ENCODE measurements at places on chromosomes 16 and 17.

GRCh38 chr16:82091241-82091640, 56.2 kb downstream of the HSD17B2 start:
- DNase-seq, result no peak

GRCh38 chr16:3214904-3215600, 19.9 kb downstream of the ZNF200 start:
- DNase-seq, result no peak

- no peak for DNase-seq
Measured at GRCh38 chr17:69390795-69391501, 23.5 kb upstream of the MAP2K6 start.

- no peak for DNase-seq
Measured at GRCh38 chr17:65799869-65800268, 238.4 kb upstream of the AXIN2 start.

DNA sequence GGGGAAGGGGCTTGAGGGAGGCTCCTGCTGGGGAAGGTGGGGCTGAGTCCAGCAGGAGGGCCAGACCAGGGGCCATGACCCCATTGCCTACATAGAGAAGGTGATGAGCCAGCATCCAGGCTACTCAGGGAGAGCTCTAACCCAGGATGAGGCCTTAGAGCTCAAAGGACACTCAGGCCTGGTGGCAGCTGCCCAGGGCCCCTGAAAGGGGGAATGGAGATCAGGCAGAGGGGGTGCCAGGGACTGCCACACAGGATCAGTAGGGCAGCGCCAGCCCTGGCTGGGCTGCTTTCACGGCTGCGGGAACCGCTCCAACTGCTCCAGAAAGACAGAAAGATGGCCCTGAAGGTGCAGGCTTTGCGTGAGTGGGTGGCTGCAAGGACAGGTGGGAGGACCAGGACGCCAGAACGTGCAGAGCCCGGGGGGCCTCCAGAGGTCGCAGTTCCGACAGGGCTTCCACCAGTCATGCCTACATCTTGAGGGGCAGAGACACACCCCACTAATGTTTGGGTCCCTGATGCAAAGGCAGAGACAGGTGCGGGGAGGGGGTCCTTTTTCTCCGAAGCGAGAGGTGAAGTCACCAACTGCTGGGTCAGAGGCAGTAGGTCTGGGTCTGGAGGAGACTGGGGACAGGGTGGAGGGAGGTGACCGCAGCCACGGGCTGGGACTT, 882 bp upstream of the ATP6V0C start:
- DNase-seq, result no peak

- no peak for DNase-seq
Measured at GRCh38 chr16:85502357-85502756, 110.8 kb upstream of the GSE1 start.

DNA sequence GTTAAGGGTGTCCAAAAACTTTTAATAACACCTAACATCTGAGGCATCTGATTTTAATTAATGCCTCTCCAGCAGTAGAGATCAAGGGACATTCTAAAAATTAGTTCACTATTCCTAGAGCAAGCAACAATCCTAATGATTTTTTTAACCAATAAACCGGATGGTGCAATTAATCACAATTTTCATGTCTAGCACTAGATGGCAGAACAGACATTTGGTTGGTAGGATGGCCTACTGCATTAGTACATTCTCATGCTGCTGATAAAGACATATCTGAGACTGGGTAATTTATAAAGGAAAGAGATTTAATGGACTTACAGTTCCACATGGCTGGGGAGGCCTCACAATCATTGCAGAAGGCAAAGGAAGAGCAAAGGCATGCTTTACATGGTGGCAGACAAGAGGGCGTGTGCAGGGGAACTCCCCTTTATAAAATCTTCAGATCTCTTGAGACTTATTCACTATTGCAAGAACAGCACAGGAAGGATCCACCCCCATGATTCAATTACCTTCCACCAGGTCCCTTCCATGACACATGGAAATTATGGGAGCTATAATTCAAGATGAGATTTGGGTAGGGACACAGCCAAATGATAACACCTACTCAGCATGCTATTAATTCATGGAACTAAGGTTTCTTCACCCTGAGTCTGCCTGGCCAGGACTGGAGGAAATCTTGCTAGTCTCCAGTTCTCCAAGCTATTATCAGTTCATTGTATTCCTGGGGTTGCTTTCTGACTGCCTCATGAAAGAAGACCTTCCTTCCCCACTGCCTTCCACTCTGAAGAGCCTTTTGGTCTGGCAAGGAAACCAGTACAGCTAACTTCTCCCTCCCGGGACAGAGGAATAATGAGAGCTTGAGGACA, 24.8 kb downstream of the HS3ST3A1 start:
- DNase-seq, result no peak

GRCh38 chr17:63653050-63653449, 30.8 kb downstream of the MAP3K3 start:
- no peak for DNase-seq

DNA sequence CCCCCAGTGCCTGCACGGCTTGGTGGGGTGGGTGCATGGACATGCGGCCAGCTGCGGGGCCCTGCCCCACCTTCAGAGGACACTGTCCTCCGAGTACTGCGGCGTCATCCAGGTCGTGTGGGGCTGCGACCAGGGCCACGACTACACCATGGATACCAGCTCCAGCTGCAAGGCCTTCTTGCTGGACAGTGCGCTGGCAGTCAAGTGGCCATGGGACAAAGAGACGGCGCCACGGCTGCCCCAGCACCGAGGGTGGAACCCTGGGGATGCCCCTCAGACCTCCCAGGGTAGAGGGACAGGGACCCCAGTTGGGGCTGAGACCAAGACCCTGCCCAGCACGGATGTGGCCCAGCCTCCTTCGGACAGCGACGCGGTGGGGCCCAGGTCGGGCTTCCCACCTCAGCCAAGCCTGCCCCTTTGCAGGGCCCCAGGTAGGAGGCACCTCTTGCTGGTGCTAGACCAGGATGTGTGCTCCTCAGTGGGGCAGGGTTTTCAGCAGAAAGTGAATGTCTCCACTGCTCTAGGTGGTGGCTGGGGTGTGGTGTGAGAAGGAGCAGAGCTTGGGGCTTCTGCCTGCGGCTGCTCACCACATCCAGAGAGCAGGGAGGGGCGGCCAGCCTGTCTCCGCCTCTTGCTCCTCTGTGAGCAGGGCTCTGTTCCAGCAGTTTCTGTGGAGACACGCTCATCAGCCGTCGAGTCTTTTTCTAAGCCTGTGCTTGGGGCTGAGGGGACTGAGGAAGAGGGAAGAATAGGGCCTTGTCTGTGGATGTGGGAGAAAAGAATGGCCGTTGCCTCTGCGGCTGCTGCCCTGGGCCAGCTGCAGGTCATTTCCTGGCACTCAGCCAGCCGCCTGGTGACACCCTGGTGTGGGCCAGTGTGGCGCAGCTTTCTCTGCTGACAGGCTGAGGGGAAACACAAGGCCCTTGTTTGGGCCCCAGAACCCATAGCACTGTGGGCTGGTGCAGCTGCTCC, 2.2 kb downstream of the ZNF276 start:
- peak; percentile 50 for DNase-seq

- no peak for DNase-seq
Measured at GRCh38 chr17:60293580-60294335, 98.2 kb downstream of the USP32 start.

- DNase-seq, result no peak
Measured at GRCh38 chr16:68013440-68013839, 2.3 kb downstream of the DPEP2NB start.

DNA sequence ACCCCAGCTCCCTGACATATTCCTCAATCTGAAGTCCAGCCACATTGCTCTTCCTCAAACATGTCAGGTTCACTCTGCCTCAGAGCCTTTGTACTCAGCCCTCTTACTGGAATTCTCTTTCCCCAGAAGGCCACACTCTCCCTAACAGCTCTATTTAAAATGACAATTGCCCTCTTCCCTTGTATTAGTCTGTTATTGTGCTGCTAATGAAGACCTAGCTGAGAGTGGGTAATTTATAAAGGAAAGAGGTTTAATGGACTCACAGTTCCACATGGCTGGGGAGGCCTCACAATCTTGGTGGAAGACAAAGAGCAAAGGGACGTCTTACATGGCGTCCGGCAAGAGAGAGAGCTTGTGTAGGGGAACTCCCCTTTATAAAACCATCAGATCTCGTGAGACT, 46.0 kb downstream of the HS3ST2 start:
- no peak for DNase-seq

DNA sequence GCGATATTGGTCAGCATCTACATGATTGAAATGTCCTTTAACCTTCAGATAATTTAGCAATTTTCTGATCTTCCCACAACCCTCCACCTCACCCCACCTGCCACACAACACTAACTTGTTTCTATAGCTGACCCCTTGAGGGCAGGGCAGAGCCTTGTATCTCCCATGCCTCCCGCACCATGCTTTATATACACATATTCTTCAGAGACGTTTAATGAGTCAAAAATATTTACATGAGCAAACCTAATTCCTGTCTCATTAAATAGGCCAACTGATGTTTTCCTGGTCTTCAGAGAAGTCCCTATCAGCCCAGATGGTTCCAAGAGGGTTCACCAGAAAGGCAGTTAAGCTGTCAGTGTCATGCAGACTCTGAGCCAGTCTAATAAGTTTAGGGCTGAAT, 6.6 kb upstream of the DHRS7C start:
- no peak for DNase-seq

GRCh38 chr17:70736375-70736957, 567.1 kb downstream of the KCNJ2 start:
- DNase-seq, result no peak

DNA sequence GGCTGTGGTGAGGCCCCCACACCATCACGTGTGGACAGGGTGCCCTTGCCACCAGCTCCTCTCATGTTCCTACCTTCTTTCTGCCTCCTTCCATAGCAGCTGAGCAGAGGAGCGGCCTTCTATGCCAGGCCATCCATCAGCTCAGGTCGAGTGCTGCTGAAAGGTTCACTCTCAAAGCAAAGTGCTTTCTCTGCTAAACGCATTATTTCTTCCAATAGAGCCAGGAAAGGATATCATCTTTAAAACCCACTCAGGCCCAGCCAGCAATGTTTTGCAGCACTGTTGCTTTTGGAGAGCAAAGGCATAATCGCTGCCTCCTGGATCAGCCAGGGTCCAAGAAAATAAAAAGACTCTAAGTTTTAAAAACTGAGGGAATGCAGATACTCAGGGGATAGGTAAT, 54.9 kb upstream of the GPRC5B start:
- no peak for DNase-seq

DNA sequence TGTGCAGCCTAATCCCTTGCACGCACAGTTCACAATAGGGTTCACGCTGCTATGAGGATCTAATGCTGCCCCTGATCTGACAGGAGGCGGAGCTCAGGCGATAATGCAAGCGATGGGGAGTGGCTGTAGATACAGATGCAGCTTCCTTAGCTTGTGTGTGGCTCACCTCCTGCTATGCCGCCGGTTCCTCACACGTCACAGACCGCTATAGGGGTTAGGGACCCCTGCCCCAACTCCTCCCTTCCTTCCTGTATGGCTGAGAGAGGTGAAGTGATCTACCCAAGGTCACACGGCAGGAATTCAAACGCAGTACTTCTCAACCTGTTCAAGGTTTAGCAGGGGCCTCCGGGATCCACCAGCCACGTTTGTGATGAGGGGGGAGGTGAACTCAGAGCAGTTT, 13.4 kb upstream of the PLLP start:
- no peak for DNase-seq

GRCh38 chr17:49468811-49469385, 26.2 kb upstream of the NGFR start:
- DNase-seq, result no peak

- DNase-seq, result no peak
Measured at GRCh38 chr17:12122075-12122474, 101.4 kb downstream of the MAP2K4 start.

Data from activated CD4-positive, alpha-beta T cell treated with anti-CD3 and anti-CD28 coated beads, Interleukin-2, amount 50 U/mL, for 24 hours (primary cell).